ENCODE measurements at places on chromosomes 4 and X. TPM values are rescaled to one million over a fixed set of nuclear protein-coding genes. Genes with fewer than 3 reads are reported as not detected.

GRCh38 chr4:100786481-100786880 is 268.7 kb upstream of the EMCN start:
- no peak for DNase-seq

- no peak for DNase-seq
These were observed 10.6 kb downstream of the ASMTL start for GRCh38 chrX:1442016-1442665.

DNA sequence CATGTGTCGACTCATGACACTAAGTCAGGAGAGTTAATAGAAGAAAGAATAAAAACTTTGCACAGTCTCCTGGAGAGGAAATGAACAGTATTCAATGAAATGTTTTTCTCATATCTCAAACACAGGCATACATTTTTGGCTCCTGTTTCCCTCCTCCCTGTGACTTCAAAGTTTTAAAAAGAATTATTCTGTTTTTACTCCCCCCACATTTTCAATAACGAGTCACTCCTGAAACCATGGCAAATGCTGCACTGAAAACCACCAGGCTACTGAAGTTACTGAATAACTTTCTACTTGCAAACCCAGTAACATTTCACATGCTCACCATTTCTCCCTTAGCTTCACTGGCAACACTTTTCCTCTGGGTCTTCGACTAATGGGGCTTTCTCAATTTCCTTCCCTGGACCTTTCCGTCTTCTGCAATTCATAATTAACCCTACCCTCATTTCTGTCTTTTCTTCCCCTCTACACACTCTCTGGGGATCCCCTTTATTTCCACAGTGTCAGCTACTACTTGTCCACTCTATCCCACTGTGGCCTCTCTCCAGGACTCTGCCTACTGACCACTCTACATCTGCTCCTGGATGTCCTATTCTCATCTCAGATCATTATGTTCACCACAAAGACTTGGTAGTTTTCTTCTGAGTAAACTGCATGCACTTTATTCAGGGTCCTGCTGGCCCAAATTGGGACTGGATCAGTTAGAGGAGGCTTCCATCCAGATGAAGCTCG is 225.8 kb upstream of the ETNPPL start:
- DNase-seq, result no peak

GRCh38 chr4:83335701-83336100 is 1.1 kb upstream of the HPSE start:
- DNase-seq, result no peak

GRCh38 chr4:158906073-158906472 is 137.2 kb downstream of the FNIP2 start:
- DNase-seq, result no peak

DNA sequence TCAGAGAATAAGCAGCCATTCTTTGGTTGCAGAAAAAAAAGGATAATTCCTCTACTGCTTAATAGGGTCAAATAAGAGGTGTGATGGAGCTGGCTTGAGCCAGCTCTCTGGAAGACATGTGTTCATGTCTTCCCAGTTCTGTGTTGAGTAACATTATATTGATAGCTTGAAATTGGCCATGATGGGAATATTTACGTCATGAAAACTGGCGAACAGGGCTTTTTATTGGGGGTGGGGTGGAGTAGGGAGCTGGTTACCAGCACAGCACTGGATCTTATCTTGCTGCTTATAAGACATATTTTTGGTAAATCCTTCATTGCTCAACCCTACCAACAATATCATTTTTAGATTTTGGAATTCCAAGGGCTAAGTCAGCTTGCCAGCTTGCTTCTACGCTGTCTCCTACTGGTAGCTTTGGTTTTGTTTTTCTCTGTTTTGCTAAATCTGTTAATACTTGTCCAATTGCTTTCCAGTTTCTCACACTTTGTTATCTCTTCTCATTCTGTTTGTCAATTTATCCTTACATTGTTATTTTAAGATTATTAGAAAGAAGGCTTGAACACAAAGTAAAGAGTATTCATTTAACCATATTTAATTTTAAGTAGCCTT is 25.3 kb upstream of the GBA3 start:
- no peak for DNase-seq

- no peak for DNase-seq
These were observed 991.3 kb downstream of the FSTL5 start for GRCh38 chr4:161172396-161173026.

Gene SOX3
- 0.10 TPM for polyA plus RNA-seq

Gene TFDP3
- not detected for polyA plus RNA-seq

Gene SYP
- polyA plus RNA-seq, result 1.0 TPM

Gene LAGE3
- polyA plus RNA-seq, result 11.3 TPM

Gene CXCL5
- polyA plus RNA-seq, result not detected

Measured in forelimb muscle (tissue), 1 donor.